Stimulated activated CD4-positive, alpha-beta T cell treated with anti-CD3 and anti-CD28 coated beads, Interleukin-12 subunit alpha, Interleukin-12 subunit beta, amount 100 ng/mL, for 48 hours (primary cell): ENCODE measurements at places on chromosomes 3 and 15.
A peak's percentile ranks its signal among the peaks of the same experiment; 100 is the strongest.

DNA sequence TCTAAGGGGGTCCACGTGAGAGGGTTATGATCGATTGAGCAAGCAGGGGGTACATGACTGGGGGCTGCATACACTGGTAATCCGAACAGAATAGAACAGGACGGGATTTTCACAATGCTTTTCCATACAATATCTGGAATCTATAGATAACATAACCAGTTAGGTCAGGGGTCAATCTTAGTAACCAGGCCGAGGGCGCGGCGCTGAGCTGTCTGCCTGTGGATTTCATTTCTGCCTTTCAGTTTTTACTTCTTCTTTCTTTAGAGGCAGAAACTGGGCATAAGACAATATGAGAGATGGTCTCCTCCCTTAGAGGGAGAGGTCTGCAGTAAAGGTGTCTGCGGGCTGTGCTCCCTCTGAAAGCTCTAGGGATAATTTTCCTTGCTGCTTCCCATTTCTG is 261.3 kb downstream of the XXYLT1 start:
- DNase-seq = no peak

- no peak for DNase-seq
Measured at GRCh38 chr3:184724699-184725098, 12.8 kb upstream of the MAGEF1 start.

DNA sequence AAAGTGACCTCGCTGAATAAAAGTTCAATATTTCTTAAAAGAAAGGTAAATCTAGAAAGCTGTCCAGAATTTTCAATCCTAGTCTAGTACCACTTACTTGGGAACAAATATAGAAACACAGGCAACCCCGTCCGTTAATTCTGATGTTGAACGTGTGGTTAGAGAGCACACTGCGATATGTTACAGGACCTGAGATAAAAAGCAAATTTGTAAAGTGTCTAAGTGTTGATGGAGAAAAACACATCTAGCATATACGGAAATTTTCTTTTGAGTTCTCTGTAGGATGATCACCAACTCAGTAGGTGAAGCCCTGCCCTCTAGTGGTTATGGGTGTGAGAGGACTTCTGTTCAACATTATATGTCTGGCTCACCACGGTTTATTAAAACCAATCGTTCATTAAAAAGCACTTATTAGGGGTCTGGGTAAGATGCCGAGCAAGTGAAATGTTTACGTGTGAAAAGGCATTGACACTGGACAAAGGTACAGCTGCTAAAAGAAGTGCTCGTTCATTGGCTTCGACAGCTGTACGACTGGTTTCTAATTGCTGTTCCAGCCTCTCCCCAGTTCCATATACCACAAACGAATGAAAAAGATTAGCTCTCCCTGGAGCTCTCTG is 1.0 kb upstream of the ATP2C1 start:
- peak; percentile 32 for DNase-seq

DNA sequence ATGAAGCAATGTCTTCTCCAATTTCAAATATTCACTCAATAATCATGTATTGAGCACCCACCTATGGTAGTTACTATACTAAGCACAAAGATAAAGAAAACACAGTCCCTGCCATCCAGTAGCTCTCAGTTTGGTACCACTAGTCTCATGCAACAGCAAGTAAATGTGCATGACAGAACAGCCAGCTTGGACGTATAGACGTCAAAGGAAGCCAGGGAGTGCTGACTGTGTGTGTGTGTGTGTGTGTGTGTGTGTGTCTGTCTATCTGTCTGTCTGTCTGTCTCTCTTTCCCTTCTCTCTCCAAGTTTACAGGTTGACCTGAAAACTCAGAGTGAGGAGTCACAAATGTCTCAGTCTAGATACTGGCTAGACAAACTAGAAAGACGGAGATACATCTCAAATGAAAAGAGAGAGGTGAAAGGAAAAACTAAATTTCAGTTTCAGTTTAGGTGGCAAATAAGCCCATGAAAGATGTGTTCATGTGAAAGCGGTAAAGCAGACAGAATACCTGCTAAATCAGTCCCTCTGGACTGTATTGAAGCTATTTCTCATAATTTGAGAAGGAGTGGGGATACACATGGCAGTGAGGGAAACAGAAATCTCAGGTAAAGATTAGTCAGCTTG is 141.1 kb upstream of the PTPRG start:
- no peak for DNase-seq

DNA sequence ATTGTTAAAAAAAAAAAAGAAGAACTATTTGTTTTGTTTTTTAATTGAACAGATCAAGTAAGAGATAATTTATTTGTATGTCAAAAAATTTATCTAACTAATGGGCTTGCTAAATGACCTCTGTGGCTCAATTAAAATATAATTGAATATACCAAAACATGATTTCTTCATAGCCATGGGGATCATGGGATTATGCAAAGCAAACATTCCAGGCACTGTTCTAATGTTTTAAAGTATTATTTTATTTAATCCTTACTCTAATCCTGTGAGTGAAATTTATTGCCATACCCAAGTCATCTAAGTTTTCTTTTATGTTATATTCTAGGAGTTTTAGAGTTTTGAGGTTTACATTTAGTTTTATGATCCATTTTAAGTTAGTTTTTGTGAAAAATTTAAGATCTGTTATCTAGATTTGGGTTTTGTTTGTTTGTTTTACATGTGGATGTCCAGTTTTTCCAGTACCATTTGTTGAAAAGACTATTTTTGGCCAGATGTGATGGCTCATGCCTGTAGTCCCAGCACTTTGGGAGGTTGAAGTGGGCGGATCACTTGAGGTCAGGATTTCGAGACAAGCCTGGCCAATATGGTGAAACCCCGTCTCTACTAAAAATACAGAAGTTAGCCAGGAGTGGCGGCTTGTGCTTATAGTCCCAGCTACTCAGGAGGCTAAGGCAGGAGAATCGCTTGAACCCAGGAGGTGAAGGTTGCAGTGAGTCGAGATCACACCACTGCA is 52.3 kb upstream of the CNOT10 start:
- DNase-seq = no peak

DNA sequence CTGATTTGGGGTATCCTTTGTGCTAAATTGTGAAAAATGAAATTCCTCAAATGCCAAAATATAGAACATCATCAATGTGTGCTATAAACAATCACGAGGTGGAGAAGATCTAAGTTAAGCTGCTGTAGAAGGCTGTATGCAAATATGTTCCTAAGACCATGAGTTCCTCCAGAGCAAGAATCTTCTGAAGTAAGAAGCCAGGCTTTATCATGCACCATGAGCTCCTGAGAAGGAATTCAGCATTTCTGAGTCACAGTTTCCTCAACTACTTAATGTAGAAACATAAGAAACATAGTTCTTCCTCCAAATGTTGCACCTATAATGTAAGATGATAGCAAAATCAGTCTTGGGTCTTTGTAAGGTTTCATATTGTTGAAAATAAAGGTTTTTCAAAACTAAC is 241.7 kb upstream of the MDFIC2 start:
- no peak for DNase-seq

DNA sequence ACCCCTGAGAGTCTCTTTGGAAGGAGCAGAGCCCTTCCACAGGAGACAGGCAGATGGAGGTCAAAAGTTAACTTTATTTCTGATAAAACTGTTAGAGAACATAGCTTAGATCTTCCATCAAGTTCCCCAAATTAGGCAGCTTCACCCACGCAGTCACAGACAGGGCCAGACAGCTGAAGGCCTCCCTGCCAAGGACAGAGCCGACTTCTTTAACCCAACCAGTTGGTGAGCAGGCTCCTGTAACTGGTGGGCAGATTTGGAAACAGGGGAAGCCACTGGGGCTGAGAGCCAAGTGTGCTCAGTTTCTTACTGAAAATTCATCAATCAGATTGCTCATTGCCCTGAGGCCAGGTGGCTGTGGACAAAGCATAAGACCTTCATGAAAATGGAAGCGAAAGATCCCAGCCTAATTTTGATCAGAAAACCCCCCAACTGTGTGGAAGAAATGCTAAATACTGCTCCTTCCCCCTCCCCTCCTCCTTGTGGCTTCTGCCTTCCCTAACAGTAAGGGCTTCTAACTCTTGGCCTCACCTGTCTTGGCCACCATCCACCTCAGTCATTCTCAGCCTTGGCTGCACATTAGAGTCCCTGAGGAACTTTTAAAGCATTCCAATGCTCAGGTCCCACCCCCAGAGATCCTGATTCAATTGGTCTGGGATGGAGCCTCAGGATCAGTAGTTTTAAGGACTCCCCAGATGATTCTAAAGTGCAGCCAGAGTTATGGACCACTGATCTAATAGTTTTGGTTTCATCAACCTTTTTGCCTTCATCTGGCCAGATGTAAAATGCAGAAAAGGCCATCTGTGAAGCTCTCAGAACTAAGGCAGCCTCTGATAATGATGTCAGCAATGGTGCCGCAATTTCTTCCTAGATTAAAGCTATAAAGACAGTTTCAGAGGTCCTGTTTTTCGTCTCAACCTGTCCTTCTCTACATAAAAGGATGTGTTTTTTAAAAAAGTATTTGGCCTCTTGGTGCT is 11.5 kb downstream of the CLRN1 start:
- no peak for DNase-seq

DNA sequence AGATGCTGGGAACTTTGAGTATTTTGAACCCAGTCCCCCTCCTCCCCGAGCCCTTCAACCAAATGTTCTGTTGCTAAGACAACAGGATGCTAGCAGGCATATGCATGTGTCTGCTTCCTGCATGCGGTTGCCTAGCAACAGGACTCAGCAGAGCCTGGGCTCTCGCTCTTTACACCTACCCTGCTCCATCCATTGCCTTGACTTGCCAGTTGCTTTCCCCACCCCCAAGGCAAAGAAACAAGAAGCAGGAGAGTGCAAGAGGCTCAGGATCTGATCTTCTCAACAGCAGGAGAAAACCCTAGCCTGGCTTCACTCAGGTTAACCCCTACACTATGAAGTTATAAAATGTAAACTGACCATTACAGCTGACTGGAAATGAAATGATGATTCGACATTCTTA is 393.0 kb downstream of the IGSF11 start:
- DNase-seq = no peak

GRCh38 chr3:172449466-172450149 is 1.4 kb upstream of the GHSR start:
- no peak for DNase-seq
